ENCODE measurements at places on chromosomes 16 and 17.

GRCh38 chr16:12497526-12497925 is 306.2 kb downstream of the CPPED1 start:
- DNase-seq: no peak

DNA sequence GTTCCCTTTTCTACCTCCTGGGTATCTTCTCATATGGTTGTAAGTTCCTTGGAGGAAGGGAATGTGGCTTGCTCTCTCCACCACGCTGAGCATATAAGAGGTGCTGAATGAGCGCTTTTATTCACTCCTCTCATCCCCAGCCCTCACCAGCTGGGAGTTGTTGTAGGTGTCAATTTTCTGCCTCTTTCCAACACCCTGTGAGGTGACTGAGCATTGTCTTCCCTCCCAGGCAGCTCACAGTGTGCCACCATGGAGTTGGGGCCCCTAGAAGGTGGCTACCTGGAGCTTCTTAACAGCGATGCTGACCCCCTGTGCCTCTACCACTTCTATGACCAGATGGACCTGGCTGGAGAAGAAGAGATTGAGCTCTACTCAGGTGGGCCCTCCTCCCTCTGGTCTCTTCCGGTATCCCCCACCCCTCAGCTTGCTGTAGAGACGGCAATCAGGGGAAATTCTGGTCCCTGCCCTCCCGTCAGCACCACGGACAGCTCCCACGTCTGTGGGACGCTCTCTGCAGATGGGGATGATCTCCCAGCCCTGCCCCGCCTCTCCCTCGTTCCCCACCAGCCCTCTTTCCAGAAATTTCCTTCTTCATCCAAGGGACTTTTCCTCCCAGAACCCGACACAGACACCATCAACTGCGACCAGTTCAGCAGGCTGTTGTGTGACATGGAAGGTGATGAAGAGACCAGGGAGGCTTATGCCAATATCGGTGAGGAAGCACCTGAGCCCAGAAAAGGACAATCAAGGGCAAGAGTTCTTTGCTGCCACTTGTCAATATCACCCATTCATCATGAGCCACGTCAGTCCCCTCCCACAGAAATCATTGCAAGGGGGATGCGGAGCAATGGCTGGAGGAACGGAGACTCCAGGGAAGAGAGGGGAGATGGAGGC is 18.3 kb downstream of the CIITA start:
- DNase-seq: no peak

DNA sequence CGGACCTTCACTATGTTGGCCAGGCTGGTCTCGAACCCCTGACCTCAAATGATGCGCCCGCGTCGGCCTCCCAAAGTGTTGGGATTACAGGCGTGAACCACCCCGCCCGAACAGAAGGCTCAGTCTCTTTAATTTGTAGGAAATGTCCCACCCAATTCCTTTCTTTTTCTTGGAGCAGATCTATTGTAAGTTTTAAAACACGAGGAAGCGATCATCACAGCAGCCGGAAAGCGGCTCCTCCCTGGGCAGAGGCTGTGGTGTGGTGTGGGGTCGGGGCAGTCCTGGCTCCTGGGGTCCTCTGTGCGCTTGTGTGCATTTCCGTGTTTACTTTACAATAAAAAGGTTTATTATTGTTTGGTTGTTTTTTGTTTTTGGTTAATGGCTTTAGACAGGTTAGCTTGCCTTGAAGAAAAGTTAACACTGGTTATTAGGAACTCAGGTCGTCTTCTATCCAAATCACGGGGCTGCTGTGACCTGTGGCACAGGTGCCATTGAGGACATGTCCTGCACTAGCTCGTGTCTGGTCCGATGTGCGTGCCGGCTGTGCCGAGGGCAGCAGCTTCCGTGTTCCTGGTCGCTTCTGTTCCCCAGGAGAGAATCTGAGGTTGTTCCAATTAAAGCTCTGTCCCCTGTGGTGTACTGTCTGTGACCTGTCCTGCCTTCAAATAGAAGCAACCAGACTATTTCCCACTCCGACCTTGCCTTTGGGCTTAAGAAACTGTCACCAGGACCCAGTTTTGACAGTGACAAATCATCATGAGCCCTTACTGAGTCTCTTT is 83.1 kb downstream of the SEC14L1 start:
- DNase-seq: no peak

GRCh38 chr17:2691069-2691871 is 20.3 kb downstream of the CLUH start:
- DNase-seq: peak; percentile 53

Data from activated CD8-positive, alpha-beta memory T cell treated with anti-CD3 and anti-CD28 coated beads for 24 hours (primary cell).